WERI-Rb-1 (cell line): ENCODE measurements at places on chromosomes 3 and 15.

DNA sequence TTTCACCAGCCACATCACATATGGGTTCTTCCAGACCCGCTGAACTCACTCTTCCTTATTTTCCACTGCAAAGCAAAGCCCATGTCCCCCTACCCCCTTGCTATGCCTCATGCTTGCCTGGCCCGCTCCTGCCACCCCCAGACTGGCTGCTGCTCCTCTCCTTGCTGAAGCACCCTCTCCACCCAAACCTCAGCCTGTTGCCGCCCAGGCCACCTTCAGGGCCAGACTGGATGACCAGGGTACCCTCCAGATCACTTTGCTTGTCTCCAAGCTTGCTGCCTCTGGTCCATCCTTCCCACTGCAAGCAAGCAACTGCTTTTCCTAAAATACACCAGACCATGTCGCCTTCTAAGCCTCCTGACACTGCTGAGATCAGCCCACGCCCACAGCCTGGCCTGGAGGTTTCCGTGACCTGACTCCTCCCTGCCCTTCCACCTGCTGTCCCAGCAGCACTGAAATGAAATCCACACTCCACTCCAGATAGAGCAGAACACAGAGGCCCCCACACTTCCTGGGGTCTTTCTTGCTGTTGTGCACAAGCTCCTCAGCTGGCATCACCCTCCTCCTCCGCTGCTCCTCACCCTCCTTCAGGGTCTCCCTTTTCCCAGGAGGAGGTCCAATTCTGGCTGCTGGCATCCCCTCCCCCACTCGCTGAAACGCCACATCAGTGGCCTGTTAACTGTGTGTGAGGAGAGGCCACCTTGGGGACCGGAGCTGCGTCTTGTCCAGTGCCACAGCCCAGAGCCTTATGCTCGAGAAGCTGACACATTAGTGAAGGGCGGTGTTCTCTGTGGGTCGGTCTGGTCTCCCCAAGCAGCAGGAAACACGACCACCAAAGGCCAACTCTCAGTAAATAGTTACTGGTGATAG lies 99.1 kb downstream of the ADCY5 start:
- DNase-seq, result peak; percentile 37

- peak; percentile 10 for DNase-seq
These were observed at the start of gene ABI3BP for GRCh38 chr3:100993309-100993708. Gene ABI3BP (minus strand): TSS chr3:100993421. CDS start chr3:100993384, 37 bp downstream.

- no peak for DNase-seq
These were observed 212.8 kb downstream of the ADAMTS9 start for GRCh38 chr3:64475037-64475436.

GRCh38 chr3:56467108-56467507 lies 1.2 kb downstream of the ERC2 start:
- DNase-seq, result peak; percentile 92

- peak; percentile 18 for DNase-seq
These were observed 36.3 kb upstream of the MEX3B start for GRCh38 chr15:82081914-82082762.

DNA sequence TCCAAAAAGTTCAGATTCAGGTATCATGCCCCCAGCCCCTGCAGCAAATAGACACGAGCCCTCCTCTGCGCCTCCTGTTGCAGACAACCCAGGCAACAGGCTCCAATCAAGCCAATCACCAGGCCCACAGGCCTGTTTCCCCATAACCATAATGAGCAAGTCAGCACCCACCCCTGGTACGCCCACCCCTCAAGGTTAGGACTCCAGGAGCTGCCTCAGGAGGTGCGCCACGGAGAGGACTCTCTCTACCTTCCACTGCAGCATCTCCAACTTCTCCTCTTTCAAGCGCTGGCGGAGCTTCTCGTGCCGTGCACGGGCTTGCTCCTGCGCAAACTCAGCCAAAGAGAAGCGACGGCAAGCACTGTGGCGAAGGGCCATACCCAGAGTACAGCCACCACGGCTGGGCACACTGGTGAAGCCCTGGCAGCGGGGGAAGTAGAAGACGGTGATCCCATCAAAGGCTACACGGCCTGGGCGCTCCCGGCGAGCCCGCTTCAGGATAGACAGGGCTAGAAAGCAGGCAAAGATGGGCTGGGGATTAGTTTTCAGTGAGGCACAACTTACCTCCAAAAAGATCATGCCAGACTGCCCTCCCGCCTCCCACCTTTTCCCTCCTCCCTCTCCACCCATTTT lies 8.5 kb downstream of the CSRNP1 start:
- no peak for DNase-seq

DNA sequence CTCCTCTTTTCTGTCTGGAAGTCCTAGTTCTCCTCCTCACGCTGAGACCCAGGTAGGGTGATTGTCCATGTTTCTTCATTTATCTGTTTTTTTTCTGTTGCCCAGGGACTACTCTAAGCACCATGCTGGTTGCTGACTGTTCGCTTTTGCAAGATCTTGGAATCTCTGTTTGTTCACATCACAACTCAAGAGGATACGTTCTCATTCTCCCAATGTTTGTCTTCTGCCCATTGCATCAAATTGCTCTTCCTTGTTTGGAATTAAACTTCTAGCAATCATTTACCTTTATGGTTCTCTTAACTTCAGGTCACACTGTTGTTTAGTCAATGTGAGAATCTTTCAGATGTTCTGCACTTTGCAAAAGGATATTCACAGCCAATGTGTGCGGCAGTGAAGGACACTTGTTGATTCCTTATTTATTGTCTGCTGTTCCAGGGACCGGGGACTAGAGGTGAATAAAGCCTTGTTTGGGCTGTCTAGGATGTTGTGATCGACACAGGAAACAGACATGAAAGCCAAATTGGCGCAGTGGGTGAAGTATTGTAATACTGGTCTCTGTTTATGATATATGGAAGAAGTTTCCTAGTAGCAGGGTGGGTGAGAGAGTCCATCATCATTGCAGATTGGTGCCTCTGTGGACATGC lies 24.5 kb downstream of the LPP start:
- no peak for DNase-seq
